ENCODE measurements at places on chromosomes 5 and 9.
A peak's percentile ranks its signal among the peaks of the same experiment; 100 is the strongest.

DNA sequence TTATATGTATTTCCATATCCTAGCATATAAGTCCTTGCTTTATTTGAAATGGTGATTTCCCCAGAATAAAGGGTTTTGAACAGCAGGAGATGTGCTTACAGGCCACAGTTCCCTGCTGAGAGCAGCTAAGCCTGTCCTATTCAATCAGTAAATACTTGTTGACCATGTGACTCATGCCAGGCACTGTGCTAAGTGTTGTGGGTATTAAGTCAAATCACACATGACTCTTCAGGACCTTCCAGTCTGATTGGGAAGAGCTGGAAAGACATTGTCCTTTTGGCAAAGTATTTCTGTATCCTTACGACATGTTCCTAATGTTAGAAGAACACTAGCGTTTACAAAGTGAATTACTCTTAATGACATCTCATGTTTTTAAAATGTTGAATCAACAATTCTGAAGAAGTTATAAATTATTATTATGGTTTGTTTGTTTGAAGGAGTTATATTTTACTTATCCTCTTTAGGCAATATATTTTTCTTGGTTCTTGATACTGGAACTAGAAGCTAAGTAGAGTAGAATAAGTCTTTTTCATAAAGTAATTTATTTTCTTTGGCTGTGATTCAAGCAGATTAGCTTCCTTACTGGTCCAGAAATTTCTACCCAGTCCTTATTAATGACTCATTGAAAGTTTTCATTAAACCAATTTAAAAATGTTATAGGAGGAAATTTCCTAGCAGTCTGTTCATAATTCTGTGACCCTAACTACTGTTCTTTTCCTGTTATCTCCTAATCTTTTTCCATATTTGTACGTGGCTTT, 82.1 kb downstream of the GAPVD1 start:
- no peak for DNase-seq

DNA sequence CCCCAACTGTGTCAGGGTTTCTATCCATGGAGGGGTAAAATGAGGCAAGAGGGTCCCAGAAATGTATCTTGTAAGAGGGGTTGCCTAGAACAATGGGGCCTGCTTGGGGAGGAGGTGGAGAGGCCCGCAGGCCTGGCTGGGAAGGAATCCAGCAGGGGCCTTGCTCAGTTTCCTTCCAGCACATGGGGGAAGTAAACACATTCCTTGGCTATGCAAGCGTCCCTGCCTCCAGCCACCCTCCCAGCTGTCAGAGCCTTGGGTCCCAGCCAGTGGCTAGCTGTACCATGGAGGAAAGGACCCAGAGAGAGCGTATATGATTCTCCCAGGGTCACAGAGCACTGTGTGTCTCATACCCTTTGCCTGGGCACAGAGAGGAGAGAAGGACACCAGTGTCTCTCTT, 71.1 kb upstream of the IL17B start:
- no peak for DNase-seq

DNA sequence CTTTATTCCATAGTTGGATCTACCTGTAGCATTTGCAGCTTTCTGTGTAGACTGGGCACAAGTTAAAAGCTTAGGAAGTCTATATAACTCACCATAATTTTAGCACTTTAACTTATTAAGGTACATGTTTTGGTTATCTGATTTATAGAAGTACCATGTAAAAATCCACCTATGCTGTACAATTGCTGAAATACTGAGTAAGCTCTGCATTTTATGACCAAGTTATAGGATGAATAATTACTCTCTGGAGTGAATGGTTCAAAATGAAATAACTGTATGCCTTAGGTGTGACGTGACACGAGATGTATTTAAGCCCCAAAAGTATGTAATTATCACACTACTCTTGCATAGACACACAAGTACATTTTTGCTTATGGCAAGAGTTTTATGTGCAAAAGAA, 22.1 kb downstream of the ZSWIM6 start:
- DNase-seq = no peak

- no peak for DNase-seq
Measured at GRCh38 chr5:135308245-135308644, 90.8 kb downstream of the MACROH2A1 start.

DNA sequence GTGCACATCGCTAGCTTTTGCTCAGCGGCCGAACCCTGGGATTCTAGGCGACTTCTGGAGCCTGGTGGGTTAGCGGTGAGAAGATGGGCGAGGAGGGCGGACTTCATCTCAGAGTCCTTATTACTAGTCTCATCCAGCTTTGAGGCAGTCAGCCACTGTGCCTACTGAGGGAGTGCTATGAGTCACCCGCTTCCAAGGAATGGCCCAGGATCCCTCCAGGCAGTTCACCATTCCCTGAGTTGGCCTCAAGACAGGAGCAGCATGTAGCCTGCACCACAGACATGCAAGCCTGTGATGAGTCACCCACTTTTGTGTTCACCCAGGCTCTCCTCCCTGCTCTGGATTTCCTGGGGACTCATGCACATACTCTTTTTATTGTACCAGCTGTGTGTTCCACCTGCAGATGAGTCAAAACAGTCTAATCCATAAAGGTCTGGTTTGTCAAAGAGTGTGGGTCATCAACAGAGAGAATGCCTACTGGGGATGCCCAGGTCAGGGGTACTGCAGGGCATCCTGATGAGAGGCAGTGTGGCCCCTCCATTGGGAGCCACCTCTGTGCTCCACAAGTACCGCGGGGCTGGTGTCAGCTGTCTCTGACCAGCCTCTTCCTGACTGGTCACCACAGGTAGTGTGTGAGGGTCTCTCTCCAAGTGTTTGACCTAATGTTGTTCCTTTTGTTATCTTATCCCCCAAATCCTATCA, 20.2 kb downstream of the SLC22A5 start:
- DNase-seq = no peak

- DNase-seq = no peak
Measured at GRCh38 chr9:106414042-106414441, 448.9 kb upstream of the ZNF462 start.

GRCh38 chr5:56666901-56667300, 148.4 kb upstream of the MAP3K1 start:
- no peak for DNase-seq

DNA sequence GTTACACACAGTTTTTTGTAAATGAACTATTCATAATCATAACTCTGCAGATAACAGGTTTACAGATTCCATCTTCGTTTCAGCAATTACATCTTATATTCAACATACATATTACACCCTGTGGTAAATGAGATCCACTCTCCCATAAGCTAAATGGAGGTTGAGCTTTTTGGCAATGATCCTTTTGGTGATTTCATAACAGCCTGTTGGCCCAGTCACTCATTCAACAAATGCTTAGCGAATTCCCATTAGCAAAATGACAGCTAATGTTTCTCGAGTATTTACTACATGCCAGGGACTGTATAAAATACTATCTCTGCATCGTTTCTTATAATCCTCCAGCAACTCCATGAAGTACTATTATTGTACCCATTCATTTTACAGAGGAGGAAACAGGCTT, 25.4 kb upstream of the AGXT2 start:
- no peak for DNase-seq

- peak; percentile 89 for DNase-seq
Measured at GRCh38 chr9:131349881-131350563, 43.9 kb upstream of the PRRC2B start.

DNA sequence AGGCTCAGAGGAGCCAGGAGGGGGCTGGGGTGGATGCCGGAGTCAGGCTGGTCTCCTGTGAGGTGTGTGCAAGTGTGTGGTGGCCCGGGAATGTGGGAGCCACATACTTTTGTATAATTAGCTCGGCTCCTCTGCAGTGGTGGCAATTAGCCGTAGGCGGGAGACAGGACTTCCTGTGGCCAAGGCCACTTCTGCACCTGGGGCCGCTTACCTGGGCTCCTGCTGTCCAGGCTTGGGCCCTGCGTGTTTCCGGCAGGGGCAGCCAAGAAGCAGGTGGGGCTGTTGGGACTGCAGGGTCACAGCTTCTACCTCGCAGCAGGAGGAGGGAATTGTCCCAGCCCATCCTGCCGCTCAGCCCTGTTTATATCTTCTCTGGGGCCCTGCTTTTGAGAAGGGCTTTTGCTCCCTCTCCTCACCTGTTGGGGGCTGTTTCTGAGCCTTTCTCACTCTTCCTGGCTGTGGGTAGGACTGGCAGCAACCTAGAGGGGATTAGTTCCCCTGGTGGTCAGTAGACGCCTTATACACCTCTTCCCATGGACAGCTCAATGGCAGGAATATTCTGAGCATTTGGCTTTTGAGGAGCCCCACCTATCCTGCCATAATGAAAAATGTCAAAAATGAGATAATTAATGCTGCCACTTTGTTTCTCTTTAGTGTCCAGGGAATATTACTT, 145.4 kb upstream of the PITX1 start:
- DNase-seq = no peak

DNA sequence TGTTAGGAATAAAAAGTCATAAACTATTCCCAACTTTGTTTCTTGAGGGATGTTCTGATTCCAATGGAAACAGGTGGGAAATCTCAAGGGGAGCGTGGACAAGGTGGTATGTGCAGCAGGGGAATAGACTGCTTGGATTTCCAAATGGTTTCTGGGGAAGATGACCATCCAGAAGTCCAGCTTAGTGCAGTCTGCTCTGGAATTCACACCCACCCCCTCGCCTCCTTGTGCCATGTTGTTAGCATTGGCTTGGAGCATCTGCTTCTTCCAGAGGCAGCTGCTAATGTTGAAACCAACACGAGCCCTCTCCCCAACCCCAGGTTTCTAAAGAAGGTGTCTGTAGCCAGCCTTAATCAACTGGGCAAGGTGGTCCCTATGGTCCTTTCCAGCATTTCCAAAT, 90.9 kb downstream of the PDE6A start:
- no peak for DNase-seq

DNA sequence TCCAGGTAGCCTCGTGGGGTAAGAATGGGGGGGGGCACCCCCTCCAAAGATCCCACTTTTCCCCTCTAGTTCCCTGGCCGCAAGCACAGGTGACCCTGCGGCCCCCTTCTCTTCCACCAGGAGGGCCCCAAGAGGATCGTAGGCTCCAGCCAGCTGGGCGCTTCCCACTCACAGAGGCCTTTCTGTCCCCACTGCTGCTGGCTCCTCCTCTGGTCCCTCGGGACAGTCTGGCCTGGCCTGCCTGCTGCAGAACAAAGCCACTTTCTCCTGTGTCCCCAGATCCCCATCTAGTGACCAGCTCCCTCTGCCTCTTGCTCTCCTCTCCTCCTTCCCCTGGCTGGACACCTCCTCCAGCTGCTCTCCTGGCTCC, 534 bp upstream of the SAPCD2 start:
- DNase-seq = no peak

DNA sequence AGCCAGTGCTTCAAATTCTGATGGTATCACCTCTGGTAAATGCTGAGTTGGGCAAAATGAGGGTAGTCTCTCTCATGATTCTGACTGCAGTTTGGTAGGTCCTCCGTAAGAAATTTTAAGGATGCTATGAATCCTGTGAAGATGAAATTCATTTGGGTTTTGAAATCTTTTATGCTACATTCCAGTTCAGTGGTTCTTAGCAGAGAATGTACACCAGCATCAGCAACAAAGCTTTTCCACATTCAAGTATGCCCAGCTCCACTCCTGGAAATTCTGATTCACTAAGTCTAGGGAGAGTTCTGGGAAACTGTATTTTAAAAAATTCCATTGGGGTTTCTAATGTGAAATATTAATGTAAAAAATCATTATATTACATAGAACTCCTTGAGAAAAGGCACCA, 33.6 kb upstream of the ACOT12 start:
- no peak for DNase-seq

- DNase-seq = no peak
Measured at GRCh38 chr5:79971156-79971555, 19.9 kb downstream of the MTX3 start.

DNA sequence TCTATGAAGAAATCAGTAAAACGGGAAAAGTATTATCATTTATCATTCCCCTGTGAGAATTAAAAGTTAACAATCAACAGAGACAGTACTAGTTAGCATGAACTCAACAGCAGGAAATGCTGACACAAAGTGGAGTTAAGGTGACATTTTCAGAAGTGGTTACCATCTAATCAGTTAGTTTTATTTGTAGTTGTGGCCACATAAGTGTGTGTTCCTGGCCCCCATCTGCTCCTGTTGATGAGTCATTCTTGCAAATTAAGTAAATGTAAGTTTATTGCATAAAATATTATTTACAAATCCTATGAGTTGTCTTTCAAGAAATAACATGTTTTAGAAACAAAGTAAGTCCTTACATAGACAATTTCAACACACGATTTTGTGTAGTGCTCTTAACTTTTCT, 8.9 kb upstream of the BNC2 start:
- no peak for DNase-seq

DNA sequence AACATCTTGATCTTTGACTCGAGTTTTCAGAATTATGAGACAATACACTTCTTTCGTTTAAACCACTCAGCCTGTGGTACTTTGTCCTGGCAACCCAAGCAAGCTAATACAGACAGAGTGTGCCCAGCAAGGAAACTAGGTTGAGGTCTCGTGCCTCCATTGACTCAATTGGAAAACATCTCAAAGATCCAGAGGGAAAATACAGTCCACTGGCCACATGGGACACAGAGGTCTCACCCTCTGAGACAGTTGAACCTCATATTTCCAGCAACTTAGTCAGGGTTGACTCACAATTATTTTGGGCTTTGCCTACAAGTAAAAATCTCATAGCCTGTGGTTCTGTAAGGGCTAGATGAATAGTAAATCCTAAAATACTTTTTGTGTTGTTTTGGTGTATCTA, 631.5 kb downstream of the MTRR start:
- no peak for DNase-seq

GRCh38 chr5:92371171-92371888, 988.2 kb upstream of the ARRDC3 start:
- DNase-seq = no peak

DNA sequence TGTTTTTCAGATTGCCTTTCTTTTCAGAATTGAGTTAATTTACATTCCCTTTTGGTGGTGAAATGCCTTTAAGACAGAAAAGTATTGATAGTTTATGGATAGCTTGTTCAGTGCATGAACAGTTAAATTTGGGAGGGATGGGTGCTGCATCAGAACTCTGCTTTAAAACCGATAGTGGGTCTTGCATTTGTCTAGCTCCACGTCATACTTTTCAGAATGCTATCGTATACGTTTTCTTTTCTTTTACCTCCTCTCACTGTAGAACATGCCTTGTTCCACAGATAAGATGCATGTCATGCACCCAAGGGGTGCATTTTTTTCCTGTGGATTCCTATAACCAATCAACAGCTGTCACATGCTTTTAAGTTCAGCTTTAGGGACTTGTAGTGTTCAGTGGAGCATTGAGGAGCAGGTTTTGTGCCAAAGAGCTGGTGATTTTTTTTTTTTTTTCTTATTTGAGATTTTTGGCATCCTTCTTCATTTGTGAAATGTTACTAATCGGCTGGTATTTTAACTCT, 2.3 kb downstream of the SLC44A1 start:
- no peak for DNase-seq

GRCh38 chr9:70829591-70830265, 291.7 kb downstream of the TRPM3 start:
- no peak for DNase-seq

DNA sequence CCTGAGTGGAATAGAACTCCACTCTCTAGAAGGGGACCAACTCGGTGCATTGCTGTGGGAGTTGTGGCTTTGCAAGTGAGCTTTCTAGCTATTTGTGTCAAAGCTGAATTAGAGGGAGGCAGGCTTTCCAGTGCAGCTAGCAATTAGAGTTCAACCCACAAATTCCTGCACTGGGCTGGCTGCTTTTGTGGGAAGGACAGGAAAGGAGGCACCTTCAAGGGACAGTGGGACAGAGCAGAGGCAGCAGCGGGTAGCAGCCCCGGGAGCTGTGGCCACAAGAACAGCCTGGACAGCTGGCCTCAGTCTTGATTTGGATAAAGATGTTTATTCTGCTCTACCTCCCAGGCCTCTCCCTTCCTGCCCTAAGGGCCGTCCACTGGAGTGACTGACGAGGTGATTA, 83.7 kb upstream of the SLIT3 start:
- no peak for DNase-seq

- DNase-seq = no peak
Measured at GRCh38 chr5:85132269-85132668, 747.6 kb upstream of the EDIL3 start.

- DNase-seq = no peak
Measured at GRCh38 chr9:131776473-131776872, 36.6 kb upstream of the RAPGEF1 start.
